Right lobe of liver (tissue), 6 donors: ENCODE measurements at places on chromosomes 12 and 14.
A peak's percentile ranks its signal among the peaks of the same experiment; 100 is the strongest.

DNA sequence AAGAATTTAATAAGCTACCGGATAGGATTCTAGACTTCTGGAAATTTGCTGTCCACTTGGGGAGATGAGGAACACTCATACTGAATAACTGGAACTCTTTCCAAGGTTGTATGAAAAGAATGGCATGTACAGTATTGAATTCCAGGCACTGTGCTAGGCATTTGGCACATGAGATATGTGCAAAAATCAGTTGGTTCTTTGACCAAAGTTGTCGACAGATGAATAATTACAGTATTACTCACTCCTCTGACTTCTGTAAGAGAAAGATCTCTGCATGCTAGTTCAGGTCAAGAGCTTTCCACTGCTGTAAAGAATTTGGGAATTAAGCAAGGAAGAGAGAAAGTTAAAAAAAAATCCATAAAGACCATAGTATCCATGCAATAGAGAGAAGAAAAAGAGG lies 764.7 kb downstream of the BCL11B start:
- DNase-seq: no peak

GRCh38 chr14:63406333-63406732 lies 87.6 kb upstream of the GPHB5 start:
- DNase-seq: no peak

DNA sequence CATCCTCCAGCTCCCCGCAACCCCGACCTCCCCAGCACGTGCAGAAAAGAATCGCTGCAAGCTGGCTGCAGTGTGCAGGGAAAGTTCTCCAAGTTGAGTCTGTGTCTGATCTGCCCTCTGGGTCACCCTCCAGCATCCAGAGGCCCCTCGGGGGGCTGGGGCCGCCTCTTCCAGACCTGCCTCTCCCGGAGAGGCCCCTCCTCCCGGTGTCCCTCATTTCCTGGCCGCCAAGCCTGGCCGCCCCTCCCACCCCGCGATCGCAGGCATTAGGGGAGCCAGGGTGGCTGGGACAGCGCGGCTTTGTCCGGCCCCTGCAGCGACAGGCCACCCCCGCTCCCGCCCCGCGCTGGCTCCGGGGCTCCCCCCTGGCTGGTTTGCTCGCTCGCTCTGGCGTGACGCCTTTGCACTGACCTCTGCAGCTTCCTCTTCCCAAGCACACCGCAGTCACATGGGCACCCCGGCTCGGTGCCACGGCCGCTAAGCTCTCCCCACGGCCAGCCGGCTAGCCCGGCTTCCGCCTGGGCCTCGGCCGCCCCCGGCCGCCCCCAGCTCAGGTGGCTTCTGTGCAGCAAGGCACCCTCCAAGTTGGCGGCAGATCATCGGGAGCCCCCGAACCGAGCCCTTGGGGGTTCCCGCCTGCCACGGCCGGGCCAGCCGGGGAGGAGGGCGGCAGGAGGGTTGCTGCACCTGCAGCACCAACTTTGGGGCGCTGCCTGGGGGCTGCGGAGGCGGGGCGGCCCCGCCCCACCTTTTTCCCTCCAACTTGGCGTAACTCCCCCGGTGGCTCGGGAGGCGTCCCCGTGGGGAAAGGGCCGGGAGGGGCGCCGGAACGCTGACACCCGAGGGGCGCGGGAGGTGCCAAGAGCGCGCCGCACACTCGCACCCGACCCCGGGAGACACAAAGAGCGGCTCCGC lies 43.7 kb downstream of the KDM2B start:
- peak; percentile 98 for DNase-seq

- peak; percentile 34 for DNase-seq
Observed at GRCh38 chr12:108734200-108734906, 3.0 kb upstream of the CORO1C start.

DNA sequence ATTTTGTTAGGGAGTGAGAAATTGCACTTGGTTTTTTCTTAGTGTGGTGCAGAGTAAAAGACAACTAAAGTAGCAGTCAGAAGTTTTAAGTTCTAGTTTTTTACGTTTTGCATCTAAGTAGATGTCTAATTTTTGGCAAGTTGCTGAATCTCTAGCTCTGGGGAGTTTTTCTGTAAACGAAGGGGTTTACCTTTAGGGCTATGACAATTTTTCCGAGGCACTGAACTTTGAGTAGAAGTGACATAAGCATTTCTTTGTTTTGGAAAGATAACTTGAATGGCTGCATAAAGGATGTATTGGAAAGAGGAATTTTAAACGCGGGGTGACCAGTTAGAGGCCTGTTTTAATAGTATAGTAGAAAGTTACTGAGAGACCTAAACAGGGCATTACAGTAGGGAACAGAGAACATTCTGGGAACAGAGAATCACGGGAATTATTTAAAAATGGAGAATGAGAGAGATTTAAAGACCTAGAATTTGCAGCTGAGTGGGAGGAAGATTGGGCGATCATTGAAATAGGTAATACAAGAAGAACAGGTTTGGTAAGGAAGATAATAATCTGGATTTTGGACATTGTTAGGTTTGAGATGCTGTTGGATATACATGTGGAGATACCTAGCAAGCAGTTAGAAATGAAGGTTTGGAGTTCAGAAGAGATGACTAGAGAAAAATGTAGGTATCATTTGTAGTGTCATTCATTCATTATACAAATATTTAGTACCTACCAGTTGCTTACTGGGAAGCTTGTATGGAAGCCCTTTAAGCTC lies 1.2 kb downstream of the ZNF410 start:
- DNase-seq: no peak

GRCh38 chr14:105417690-105418121 lies 1.9 kb upstream of the MTA1 start:
- no peak for DNase-seq

DNA sequence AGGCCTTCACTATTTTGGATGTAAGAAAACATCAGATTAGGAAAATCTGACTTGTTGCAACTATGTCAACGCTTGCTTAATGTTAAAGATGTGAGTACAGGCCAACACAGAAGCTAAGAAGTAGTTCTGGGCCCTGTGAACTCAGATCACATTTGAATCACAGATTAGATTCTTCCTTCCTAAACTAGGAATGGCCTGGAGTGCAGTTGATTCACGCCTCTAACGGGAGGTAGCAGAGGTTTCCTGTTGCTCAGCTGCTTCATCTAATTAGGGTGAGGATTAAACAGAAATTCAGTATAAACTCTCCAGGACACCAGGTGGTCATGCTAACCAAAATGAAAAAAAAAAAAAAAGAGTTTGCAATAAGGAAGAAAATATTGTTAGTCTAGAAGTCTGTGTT lies 314.3 kb downstream of the TRHDE start:
- DNase-seq: no peak

GRCh38 chr12:55767156-55767555 lies 24.2 kb downstream of the GDF11 start:
- no peak for DNase-seq

DNA sequence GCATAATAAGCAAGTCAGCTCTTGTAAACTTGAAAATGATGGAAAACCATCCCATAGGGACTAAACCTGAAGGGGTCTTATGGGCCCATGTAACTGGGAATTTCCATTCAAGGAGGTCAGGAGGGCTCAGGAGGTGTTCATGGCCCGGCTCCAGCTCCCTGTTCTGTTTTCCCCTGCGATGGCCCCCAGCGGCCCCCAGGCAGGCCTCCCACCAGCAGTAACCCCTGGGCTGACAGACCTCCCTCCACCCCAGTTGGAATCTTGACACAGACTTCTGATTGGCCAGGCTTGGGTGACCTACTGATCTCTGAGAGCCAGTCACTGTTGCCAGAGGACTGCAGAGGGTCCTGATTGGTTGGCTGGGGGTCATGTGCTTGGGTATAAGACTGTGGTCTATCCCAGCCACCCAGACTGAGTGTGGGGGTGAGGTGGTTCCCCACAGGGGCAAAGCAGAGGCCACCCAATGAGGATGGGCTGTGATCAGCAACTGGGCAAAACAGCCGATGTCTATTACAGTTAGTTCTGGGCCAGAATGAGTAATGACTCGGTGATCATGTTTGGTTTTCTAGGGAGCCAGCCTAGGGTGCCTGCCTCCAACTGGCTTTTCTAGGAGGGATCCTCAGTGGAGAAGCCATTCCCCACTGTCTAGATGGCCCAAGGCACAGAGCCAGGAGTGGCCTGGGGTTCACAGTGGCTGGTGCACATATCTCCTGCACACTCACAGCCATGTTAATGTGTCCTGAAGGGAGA lies 27.0 kb downstream of the RHOF start:
- no peak for DNase-seq

DNA sequence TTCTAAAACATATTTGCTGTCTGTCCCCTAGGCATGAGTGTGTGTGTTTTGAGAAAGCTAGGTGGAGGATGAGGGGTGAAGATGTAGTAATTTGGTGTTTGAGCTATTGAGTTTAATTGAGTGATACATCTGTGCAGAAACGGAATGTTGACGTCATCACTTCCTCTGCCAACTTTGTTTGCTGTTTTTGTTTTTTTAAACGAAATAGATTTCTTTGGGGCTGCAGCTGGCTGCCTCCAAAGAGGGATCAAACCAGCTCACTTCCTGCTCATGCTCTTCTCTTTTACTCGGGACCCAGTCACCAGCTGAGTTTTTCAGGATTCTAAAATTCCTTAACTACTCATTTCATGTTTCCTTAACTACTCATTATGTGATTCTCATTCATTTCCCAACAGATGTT lies 19.5 kb upstream of the CRACR2A start:
- no peak for DNase-seq

GRCh38 chr12:62347922-62348650 lies 87.9 kb downstream of the USP15 start:
- DNase-seq: no peak

DNA sequence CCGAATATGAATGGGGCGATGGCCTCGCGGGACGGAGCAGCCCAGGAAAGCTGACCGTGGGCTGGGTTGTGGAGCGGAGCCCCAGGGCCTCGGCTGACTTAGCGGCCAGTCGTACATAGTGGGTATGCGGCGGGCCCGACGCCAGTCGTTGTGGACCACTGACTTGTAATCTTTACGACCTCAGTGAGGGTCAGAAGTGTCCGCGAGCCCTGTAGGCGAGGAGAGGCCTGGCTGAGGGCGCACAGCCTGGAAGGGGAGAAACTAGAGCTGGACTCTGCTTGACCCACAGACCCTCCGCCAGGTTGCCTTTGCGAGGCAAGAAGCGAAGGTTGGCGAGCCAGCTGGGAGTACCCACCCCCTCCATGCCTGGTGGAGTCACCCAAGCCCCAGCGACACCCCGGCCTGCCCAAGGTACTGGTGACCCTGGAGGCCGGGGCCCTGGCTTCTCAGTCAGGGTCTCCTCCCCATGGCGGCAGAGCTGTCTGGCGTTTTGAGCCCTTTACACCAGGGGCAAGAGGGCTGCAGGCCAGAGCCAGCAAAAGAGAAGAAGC lies 15.6 kb upstream of the DYNC1H1 start:
- DNase-seq: no peak

- no peak for DNase-seq
Observed at GRCh38 chr14:69749956-69750355, 17.0 kb upstream of the SRSF5 start.

DNA sequence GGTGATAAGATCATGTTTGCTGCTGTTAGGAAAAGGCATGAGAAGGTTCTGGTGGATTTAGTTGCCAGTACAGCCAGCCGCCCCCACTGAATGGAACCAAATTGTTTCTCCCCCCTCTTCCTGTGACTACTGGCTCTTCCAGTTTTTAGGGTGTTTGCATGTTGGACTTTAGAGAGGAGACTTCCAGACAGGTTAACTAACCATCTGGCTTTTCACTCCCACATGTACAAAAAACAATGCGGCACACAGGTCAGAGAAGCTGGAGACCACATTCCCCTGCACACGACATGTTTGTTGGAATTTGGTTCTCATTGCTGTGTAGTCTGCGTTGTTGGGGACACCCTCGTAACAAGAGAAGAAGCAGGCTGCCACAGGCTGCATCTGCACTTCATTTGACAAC lies 103.9 kb upstream of the TMEM132C start:
- DNase-seq: no peak

DNA sequence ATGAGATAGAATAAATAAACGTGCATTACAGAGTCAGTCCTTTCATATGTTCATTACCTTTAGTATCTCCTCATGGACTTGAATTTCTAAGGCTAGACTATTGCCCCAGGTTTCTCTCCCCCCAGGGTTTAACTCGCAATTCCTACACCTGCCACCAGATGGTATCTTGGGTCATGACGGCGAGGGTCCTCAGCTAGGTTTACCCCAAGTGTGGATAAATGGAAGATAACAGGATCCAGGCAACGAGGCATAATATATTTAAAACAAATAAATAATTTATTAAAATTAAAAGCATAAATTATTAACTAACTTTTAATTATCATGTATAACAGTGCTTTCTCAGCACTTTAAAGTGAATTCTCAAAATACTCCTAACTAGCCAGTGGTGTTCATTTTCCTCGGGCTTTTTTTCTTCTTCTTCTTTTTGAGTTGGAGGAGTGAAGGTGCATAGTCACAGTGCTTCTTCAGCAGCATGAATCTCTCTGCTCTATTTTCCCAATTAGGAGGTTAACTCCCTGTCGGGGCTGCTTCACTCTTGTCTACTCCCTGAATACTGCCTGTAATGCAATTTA lies 243.5 kb upstream of the CAND1 start:
- DNase-seq: peak; percentile 19

GRCh38 chr14:57982804-57983634 lies 117.1 kb upstream of the SLC35F4 start:
- DNase-seq: no peak

DNA sequence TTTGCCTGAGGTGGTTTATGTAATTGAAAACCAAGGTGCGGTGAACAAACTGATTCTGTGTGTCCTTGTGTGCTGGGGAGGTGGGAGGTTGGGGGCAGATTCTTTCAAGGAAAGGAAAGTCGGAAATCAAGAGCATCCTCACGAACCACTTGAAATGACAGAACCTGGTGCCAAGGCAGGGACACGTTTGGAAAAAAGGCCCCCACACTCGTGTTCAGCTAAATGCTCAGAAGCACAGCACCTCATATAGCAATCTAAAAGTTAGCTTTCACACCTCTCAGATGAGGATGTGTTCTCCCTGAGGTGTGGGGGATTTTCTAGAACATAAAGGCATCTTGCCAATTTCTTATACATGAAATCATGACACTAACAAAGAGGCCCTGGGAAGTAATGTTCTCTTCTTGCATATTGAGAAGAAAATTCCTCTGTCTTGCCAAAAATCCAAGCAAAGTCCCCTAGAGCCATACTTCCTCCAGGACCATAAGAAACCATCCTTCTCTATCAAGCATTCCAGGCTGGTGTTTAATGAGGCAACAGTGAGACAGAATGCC lies 119.6 kb downstream of the PLXNC1 start:
- DNase-seq: no peak
